ENCODE measurements at places on chromosomes 7 and 10. TPM values are rescaled to one million over a fixed set of nuclear protein-coding genes. Genes with fewer than 3 reads are reported as not detected.

DNA sequence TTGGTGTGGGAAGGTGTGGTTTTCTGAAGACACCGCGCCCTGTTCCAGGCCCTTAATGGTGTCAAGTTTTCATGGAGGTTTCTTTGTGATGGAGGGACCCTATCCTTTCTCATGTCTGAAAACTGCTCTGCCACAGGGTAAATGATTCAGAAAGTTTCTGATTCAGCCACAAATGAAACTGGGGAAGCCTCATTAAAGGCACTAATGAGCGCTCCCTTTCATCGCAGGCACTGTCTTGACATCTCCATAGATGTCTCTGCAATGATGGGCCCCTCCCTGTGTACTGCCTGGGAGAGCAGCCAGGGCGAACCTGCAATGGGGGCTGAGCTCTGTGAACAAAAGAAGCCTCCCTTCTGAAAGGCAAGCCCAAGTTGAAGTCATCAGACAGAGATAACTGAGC lies 355.3 kb downstream of the PRPF18 start:
- H3K4me3 ChIP-seq = no peak overlapping the region
- H3K36me3 ChIP-seq = no peaks in the 10 kb centered on the region
- H3K27ac ChIP-seq = no peak overlapping the region
- DNase-seq = no peak
- H3K4me1 ChIP-seq = no peaks in the 10 kb centered on the region

DNA sequence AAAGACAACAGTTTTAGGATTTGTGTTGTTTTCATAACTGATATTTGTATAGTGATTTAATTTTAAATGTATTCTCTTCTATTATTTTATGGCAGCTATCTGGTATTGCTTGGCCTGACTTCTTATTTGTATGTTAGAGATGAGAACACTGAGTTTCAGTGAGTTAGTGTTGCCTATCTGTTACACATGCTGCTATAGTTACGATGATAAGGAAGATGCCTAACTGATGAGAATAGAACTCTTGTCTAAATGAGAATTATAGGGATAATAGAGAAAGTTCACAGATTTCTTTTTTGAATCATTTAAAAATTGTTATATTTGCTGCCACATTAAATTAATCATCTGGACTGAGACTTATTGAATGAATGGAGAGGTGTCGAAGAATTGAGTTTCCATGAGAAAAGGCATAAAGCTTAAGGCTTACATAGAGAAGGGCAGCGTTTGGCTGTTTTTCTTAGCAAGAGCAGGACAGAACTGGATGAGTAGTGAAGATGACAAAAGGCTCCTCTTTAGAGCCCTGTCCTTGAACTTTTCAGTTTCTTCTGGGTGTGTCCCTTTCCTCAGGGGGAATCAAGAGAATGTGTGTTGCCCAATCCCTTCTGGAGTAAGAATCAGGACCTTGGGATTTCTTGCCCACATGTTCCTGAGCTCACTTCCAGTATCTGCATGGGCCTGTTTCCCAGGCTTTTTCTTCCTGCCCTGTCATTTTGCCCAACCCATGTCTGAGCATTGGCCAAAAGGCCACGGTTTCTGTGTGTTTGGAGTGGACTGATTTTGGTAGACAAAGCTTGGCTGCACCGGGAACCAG lies 195.6 kb upstream of the CSTF2T start:
- peaks cover 4% of the 10 kb centered on the region for H3K27me3 ChIP-seq
- DNase-seq = no peak
- no peak overlapping the region for H3K4me3 ChIP-seq
- no peaks in the 10 kb centered on the region for H3K4me1 ChIP-seq

- H3K36me3 ChIP-seq = no peaks in the 10 kb centered on the region
- H3K27me3 ChIP-seq = no peaks in the 10 kb centered on the region
- no peak for DNase-seq
- H3K27ac ChIP-seq = no peak overlapping the region
- H3K4me3 ChIP-seq = no peak overlapping the region
Observed at GRCh38 chr10:60661637-60662036, 116.6 kb upstream of the CDK1 start.

DNA sequence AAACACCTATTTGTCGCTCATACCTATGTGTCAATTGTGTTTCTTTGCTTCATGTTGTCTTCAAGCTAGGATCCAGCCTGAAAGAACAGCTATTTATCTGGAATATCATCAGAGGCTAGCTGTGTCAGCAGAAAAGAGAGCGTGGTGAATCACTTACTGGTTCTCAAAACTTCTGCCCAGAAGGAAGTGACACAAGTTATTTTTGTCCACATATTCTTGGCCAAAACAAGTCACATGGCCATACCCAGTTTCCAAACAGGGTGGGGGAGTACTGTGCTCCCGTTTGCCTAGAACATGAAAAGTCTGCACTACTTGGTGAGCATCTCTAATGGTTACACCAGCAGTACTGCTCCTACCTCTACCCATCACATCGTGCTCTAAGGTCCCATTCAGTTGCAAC lies 160.9 kb upstream of the CSTF2T start:
- no peak overlapping the region for H3K27ac ChIP-seq
- H3K27me3 ChIP-seq = no peaks in the 10 kb centered on the region
- no peaks in the 10 kb centered on the region for H3K4me1 ChIP-seq
- DNase-seq = no peak
- no peaks in the 10 kb centered on the region for H3K36me3 ChIP-seq

DNA sequence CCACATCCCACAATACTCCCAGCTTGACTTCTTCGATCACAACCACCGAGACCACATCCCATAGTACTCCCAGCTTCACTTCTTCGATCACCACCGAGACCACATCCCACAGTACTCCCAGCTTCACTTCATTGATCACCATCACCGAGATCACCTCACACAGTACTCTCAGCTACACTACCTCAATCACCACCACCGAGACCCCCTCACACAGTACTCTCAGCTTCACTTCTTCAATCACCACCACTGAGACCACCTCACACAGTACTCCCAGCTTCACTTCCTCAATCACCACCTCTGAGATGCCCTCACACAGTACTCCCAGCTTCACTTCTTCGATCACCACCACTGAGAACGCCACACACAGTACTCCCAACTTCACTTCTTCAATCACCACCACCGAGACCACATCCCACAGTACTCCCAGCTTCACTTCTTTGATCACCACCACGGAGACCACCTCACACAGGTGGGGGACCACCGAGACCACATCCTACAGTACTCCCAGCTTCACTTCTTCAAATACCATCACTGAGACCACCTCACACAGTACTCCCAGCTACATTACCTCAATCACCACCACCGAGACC lies 8.6 kb downstream of the MUC3A start:
- H3K27ac ChIP-seq = no peak overlapping the region
- DNase-seq = no peak
- peaks cover under 1% of the 10 kb centered on the region for H3K27me3 ChIP-seq

- H3K4me1 ChIP-seq = no peaks in the 10 kb centered on the region
- H3K27ac ChIP-seq = no peak overlapping the region
- H3K27me3 ChIP-seq = no peaks in the 10 kb centered on the region
- H3K36me3 ChIP-seq = no peaks in the 10 kb centered on the region
- no peak for DNase-seq
Observed at GRCh38 chr10:130857631-130858295, 453.8 kb downstream of the TCERG1L start.

GRCh38 chr10:77513781-77514331 lies 123.8 kb downstream of the KCNMA1 start:
- no peak for DNase-seq
- peaks cover 6% of the 10 kb centered on the region for H3K27me3 ChIP-seq
- H3K4me1 ChIP-seq = no peaks in the 10 kb centered on the region
- no peaks in the 10 kb centered on the region for H3K36me3 ChIP-seq
- H3K4me3 ChIP-seq = no peak overlapping the region
- no peak overlapping the region for H3K27ac ChIP-seq

DNA sequence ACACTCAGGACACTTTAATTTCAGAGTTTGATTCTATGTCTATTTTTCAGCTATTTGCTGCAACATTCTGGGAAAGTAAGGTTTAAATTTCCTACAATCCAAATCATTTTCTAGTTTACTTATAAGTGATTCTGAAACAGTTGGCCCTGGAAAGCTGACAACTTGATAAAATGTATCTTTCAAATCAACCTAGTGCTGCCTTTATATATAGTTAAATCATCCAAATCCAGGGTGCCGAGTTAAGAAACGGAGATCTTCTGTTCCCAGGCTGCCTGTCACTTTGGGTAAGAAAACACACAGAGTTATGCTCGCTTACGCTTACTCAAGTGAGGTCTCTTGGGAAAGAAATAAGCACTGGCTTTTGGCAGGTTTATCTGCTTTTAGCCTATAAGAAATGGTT lies 175.0 kb downstream of the POU6F2 start:
- no peak overlapping the region for H3K4me3 ChIP-seq
- DNase-seq = no peak
- H3K36me3 ChIP-seq = no peaks in the 10 kb centered on the region
- H3K27me3 ChIP-seq = no peaks in the 10 kb centered on the region
- H3K27ac ChIP-seq = no peak overlapping the region

- H3K27ac ChIP-seq = no peak overlapping the region
- H3K4me1 ChIP-seq = no peaks in the 10 kb centered on the region
- no peaks in the 10 kb centered on the region for H3K36me3 ChIP-seq
- H3K27me3 ChIP-seq = no peaks in the 10 kb centered on the region
- H3K4me3 ChIP-seq = no peak overlapping the region
Observed at GRCh38 chr10:44417761-44418160, 32.9 kb upstream of the CXCL12 start.

DNA sequence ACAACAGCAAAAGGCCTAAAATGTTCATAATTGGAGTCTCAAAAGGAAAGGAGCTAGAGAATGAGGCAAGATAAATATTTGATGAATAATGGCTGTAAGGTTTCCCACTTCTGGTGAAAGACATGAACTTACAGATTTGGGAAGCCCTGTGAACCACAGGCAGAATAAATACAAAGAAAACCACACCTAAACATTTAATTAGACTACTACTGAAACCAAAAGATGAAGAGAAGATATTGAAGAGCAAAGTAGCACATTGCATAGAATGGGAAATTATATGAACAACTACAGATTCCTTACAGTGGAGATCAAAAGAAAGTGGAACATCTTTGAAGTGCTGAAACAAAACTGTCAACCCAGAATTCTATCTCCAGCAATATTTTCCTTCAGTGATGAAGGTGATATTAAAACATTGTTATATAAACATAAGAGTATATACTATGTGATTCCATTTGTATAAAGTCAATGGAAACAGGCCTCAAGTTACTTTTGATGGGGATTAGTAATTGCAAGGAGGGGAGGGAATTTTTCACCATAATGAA lies 191.3 kb upstream of the KAT6B start:
- no peaks in the 10 kb centered on the region for H3K4me1 ChIP-seq
- no peak overlapping the region for H3K4me3 ChIP-seq
- peaks cover 30% of the 10 kb centered on the region for H3K36me3 ChIP-seq
- H3K27me3 ChIP-seq = no peaks in the 10 kb centered on the region
- DNase-seq = no peak

DNA sequence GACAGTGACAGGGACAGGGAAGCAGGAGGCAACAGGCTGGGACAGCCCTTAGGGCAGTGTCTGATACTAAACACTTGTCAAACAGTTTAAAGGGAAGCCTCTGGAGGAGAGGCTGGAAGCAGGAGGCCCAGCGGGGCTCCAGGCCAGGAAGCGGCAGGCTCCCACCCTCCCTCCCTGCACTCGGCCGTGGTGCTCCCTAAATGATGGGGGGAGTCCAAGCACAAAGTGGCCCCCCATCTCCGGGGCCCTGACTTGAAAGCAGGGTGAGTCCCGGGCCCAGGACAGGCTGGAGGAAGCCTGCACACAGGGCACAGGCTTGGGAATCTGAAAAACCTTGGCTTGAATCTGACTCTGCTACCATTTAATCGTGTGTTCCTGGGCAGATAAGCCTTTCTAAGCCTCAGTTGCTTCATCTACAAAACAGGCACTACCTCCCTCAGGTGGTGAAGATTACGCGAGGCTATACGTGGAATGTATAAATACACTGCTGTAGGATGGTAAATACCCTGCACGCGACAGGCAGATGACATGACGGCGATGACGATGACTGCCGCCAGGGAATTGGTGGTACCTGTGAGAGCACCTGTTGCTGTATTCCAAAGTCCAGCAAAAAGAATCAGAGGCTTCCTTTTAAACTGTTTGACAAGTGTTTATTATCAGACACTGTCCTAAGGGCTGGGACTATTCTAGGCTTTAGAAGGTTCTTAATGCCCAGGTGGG lies 34.1 kb downstream of the GBX1 start:
- DNase-seq = peak; percentile 14
- no peak overlapping the region for H3K27ac ChIP-seq
- peaks cover 4% of the 10 kb centered on the region for H3K4me1 ChIP-seq
- H3K36me3 ChIP-seq = no peaks in the 10 kb centered on the region
- H3K27me3 ChIP-seq = no peaks in the 10 kb centered on the region

- no peaks in the 10 kb centered on the region for H3K27me3 ChIP-seq
- H3K27ac ChIP-seq = no peak overlapping the region
- DNase-seq = no peak
- peaks cover 8% of the 10 kb centered on the region for H3K4me1 ChIP-seq
Observed at GRCh38 chr7:108329514-108329913, 126.7 kb downstream of the NRCAM start.

- H3K36me3 ChIP-seq = peaks cover 5% of the 10 kb centered on the region
- peak overlapping the region; percentile 83 for H3K4me3 ChIP-seq
- H3K4me1 ChIP-seq = peaks cover 88% of the 10 kb centered on the region
Observed at GRCh38 chr10:110865186-110865808, 6.4 kb upstream of the PDCD4 start.

GRCh38 chr7:86848226-86848625 lies 204.5 kb downstream of the GRM3 start:
- no peaks in the 10 kb centered on the region for H3K4me1 ChIP-seq
- H3K36me3 ChIP-seq = no peaks in the 10 kb centered on the region
- no peak overlapping the region for H3K4me3 ChIP-seq
- DNase-seq = no peak

DNA sequence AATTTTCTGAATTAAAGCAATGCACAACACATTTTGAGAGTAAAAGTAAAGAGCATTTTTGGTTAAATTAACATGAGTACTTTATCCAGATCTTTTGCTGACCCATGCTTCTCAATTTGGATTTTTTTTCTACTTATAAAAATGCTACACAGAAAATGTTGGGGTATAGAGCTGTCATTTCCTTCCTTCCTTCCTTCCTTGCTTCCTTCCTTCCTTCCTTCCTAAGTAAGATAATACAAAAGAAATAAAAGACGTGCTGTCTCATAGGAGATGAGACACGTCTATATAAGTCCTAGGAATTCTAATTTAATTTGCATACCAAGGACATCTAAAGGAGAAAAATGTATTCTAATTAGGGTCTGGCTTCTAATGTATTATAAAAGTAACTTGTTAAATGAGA lies 31.0 kb upstream of the CAV2 start:
- H3K27me3 ChIP-seq = peaks cover 5% of the 10 kb centered on the region
- H3K27ac ChIP-seq = no peak overlapping the region
- no peak for DNase-seq
- no peaks in the 10 kb centered on the region for H3K36me3 ChIP-seq
- H3K4me1 ChIP-seq = no peaks in the 10 kb centered on the region

- H3K4me3 ChIP-seq = no peak overlapping the region
- H3K27ac ChIP-seq = no peak overlapping the region
- no peak for DNase-seq
- H3K27me3 ChIP-seq = no peaks in the 10 kb centered on the region
- H3K36me3 ChIP-seq = no peaks in the 10 kb centered on the region
Observed at GRCh38 chr10:101832325-101832771, 11.3 kb downstream of the KCNIP2 start.

Gene HOXA9
- total RNA-seq = not detected

Gene TTYH3
- total RNA-seq = 33.4 TPM

Gene HHEX
- not detected for total RNA-seq

Gene ATAD1
- 45.9 TPM for total RNA-seq

Gene TSPAN12
- not detected for total RNA-seq

Gene TUBAL3
- not detected for total RNA-seq

Measured in activated naive CD8-positive, alpha-beta T cell treated with anti-CD3 and anti-CD28 coated beads, Interleukin-2, amount 10 ng/mL, durations not matched to agents 7 days and 5 days (primary cell).